ENCODE measurements at places on chromosomes 5 and 9.

DNA sequence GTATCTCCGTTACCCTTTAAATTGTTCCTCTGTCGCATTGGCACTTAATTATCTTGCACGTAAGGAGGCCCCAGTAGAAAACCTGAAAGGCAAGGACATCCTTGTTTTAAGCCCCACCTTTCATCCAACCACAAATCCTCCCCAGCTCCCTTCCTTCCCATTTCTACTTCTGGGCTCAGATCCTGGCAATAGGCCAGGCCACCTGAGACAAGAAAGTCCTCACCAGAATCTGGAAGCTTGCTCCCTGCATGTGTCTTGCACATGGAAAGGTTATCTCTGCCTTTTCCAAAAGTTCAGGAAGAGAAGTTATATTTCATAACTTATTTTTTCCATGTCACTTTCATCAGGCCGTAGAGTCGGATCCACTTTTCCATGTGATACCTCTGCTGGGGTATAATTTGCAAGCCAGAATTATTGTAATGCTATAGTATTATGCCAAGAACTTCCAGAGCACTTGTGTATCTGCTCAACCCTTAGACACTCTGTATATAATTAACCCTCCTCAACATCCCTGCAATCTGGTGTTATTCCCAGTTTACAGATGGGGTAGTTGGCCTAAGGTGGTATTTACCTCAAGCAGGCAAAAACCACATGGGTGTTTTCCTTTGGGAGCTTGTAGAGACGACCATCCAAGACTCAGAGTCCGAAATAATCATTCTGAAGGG lies 2.6 kb upstream of the SHB start:
- no peak for DNase-seq

DNA sequence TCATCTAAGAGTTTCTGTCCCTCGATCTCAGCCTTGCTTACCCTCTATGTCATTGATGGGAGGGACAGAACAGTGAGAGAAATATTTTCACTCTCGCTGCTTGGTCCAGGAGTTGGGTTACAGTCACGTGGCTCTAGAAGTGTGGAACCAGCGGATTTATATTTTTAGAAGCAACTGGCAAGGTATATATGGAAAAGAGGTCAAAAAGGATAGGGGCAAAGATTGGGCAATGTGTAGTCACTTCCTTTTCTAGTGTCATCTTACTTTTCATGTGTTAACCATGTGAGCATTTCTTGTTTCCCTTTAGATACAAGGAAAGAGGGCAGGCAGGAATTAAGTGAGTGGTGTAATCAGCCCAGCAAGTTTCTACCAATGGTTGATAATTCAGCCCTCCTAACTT lies 111.5 kb upstream of the ZNF366 start:
- DNase-seq = no peak

DNA sequence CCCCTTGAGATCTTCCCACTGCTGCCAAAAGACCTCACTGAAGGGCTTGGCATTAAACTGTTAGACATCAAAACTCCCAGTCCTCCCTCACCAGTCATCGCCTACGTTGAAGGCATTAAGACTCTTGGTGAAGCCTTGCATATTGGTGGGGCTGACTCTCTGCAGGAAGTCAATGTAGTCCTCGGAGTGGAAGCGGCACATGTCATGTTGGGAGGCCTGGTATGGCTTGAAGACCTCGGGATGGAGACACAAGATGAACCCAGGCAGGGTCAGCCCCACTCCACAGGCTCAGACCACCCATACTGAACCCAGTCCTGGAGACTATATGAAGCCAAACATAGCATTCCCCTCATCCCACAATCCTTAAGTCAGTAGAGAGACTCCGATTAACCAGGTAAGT lies 1.9 kb downstream of the HDAC3 start:
- no peak for DNase-seq

DNA sequence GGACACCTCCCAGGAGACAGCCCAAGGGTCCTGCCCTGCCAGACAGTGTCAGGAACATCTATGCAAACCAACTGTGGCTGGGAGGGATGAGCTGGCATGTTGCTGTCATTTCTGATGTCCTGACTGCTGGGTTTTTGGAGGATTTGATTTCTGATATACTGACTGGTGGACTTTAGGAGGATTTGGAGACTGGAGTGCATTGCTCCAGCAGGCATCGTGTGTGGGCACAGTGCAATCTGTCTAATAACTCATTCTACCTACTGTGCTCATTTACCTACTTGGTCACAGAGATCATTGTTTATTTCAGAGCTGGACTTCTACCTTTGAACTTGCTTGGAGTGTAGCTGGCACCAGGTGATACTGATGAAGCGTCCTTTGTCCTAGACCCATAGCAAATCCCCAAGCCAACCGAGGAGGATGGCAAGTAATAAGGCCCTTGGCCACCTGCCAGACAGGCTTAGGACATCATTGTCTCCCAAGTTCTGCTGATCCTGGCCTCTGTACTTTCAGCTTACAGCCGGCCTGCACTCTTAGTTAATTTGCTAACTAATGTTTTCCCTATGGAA lies 124.3 kb upstream of the ICE1 start:
- no peak for DNase-seq

DNA sequence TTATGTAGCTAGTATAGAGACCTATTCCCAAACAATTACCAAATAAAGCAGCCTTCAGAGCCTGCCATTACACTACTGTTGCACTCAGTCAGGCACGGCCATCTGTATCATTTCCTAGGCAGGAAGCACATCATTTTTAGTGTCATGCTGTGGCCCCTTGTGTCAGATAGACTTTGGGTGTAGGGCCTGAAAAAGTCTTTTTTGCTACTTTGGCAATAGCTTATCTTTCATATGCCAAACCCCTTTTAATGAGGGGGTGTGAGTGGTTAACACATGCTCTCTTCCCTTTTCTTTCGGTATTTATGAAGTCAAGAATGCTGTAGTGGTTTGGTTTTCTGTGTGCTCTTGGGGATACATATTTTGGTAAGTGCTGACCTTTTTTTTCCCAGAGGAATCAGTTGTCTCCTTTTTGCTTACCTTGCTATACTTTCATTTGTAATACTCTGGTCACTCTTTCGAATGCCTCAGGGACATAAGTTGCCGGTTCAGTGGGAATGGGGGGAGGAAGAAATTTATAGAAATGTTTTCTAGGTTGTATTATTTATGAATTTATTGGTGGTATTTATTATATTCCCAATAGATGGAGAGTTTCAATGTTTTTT lies 209.8 kb downstream of the CSNK1G3 start:
- no peak for DNase-seq

- no peak for DNase-seq
These were observed 25.4 kb downstream of the ADAMTS16 start for GRCh38 chr5:5165541-5166002.

DNA sequence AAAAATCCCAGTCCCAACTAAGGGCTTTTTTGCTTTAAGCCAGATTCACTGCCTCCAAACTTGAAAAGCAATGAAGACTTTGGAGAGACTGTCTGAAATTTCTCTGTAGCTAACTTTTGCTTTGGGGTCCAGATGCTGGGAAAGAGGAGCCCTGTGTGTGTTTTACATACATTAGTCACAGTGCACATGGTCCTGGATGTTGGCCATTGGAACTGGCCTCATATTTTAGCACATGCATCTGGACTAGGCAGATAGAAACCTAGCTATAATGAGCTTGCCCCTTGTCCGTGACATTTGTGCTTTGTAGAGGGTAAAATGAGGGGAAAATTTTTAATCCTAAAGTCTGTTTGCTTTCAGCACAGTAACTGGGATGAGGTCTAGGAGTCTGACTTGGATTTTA lies 421.7 kb downstream of the CDK5RAP2 start:
- no peak for DNase-seq

- no peak for DNase-seq
These were observed 6.0 kb upstream of the NSMF start for GRCh38 chr9:137465000-137465719.

DNA sequence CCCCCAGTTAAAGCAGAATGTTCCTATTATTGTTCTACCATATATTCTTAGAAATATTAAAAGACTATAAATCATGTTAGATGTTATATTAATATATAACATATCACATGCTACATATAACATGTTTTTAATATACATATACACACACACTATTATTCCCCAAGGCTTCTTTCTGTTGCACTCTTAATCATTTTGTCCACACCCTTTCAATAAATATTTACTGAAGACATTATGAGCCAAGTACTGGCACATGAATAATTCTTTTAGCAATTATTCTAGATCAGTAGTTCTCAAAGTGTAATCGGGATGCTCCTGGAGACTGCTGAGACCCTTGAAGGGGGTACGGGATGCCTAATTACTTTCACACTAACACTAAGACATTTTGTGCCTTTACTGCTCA lies 143.9 kb downstream of the GNAQ start:
- DNase-seq = no peak

- DNase-seq = no peak
These were observed 1949.0 kb upstream of the WWC1 start for GRCh38 chr5:166342402-166342801.

DNA sequence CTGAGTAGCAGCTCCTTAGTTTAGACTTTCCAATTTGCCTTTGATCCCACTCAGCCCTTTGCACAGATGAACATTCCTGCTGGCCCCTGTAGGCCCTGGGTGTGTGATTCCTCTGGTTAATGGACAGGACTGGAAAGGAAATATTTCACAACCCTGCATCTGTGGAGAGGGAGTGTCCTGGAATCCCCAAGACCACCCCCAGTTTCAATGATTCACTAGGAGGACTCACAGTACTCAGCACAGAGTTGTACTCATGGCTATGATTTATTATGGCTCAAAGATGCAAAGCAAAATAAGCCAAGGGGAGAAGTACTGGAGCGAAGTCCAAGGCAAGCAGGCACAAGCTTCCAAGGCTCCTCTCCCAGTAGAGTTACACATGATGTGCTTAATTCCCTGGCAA lies 42.4 kb upstream of the TJP2 start:
- DNase-seq = no peak

- DNase-seq = no peak
These were observed 11.7 kb downstream of the B4GALT1 start for GRCh38 chr9:33155393-33155792.

GRCh38 chr5:89560696-89561095 lies 677.7 kb upstream of the MEF2C start:
- DNase-seq = no peak

DNA sequence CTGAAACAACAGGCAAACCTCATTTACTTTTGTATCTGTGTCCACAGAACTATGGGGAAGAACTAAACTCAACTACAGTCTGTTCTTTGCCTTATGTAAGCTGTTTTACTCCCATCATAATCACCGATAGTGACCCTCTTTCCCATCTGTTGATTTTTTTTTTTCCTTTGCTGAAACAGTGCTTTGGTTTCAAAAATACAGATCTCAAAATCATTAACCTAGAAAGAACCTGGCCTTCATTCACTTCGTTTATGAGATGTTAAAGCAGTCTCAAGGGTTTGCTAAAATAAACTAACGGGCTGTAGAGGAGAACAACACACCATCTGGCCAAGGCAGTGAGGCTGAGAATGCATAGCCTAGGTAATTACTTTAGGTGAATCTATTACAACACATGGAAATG lies 706.6 kb upstream of the ZNF608 start:
- DNase-seq = no peak

GRCh38 chr9:94110821-94111252 lies 26.6 kb downstream of the PTPDC1 start:
- no peak for DNase-seq

GRCh38 chr5:137335493-137335892 lies 163.6 kb downstream of the SPOCK1 start:
- DNase-seq = no peak

DNA sequence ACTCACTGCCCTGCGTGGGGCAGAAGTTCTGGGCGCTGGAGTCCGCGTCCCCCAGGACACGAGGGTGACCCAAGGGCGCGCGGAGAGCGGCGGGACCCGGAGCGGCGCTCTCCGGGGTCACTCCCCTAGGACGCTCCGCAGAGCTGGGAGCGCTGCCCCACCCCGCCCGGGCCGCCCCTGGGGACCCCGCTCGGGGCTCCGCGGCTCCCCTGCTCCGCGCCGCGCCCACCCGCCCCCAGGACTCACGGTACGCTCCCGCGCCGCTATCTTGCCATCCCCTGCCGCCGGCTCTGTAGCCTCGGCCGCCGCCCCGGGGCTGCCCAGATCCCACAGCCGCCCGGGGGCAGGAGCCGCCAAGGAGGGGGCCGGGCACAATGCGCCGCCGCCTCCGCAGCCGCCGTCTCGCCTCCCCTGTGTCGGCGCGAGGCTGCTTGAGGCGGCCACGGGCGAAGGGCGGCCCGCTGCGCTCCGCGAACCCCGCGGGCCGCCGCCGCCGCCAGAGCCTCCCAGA lies 303 bp downstream of the LIFR start:
- DNase-seq = no peak

DNA sequence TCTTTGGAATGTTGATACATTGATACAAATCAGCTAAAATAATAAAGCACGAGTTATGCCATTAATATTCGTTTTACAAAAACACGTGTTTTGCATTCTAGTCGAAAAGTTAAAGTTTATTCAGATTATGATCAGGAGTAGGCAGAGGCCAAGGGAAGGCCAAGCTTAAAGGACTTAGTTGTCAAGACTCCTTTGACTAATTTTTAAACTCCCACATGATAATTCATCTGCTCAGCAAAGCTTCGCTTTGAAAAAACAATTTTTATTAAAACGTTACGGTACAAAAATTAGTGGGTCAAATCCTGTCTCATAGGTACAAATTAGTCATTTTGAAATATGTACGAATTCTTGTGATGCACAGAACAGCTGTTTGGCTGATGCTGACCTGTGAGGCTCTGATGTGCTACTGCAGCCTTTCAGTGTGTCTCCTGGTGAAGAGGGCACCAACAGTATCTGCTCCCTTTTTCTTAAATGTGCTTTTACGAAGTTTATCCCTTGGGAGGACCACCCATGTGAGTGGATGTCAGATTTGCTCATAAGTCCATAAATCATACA lies 23.0 kb upstream of the NR3C1 start:
- DNase-seq = no peak

GRCh38 chr5:114447084-114447773 lies 85.4 kb downstream of the KCNN2 start:
- DNase-seq = no peak

DNA sequence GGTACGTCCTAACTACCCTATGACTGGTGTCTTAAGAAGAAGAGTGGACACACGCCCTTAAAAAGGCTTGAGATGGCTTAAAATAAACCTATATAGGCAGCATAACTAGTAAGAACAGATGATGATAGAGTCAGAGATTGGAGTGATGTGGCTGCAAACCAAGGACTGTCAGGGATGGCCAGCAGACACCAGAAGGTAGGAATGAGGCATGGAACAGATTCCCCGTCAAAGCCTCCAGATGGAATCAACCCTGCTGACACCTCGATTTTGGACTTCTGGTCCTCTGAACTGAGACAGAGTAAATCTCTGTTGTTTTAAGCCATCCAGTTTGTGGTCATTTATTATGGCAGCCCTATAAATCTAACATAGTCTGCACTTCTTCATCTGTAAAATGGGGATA lies 7.4 kb downstream of the TMOD1 start:
- no peak for DNase-seq

DNA sequence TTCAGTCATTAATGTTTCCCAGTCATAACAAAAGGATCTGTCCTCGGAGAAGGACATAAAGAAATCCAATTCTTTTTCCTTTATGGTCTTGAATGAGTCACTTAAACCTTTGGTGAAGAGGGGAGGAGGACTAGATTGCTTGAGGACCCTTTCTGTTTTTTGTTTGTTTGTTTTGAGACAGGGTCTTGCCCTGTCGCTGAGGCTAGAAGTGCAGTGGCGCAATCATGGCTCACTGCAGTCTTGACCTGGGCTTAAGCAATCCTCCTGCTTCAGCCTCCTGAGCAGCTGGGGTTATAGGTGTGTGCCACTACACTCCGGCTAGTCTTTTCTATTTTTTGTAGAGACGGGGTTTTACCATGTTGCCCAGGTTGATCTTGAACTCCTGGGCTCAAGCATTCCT lies 12.3 kb downstream of the TIGD6 start:
- no peak for DNase-seq

GRCh38 chr5:150067405-150067960 lies 18.9 kb downstream of the CSF1R start:
- DNase-seq = no peak

Data from activated CD4-positive, alpha-beta T cell treated with anti-CD3 and anti-CD28 coated beads, Interleukin-2, amount 10 ng/mL, durations not matched to agents 24 days and 14 days (primary cell).